ENCODE measurements at places on chromosomes 1 and 21. TPM values are rescaled to one million over a fixed set of nuclear protein-coding genes. Genes with fewer than 3 reads are reported as not detected.

Gene TPTE
- total RNA-seq = not detected

Gene MATN1
- total RNA-seq = not detected

Gene MEGF6
- 7.6 TPM for total RNA-seq

Gene COL9A2
- total RNA-seq = 0.83 TPM

Gene USH2A
- 4.2 TPM for total RNA-seq

Gene SYT11
- 26.3 TPM for total RNA-seq

Gene PDE4DIP
- total RNA-seq = 2,435 TPM

Gene FCRL5
- not detected for total RNA-seq

Gene MAST2
- 79.7 TPM for total RNA-seq

Gene ADAM15
- 59.0 TPM for total RNA-seq

- no peaks in the 10 kb centered on the region for H3K27me3 ChIP-seq
- H3K4me3 ChIP-seq = no peak overlapping the region
- H3K4me1 ChIP-seq = no peaks in the 10 kb centered on the region
- H3K27ac ChIP-seq = no peak overlapping the region
- no peaks in the 10 kb centered on the region for H3K36me3 ChIP-seq
- no peak for DNase-seq
These were observed 52.5 kb downstream of the ANGPTL1 start for GRCh38 chr1:178818416-178818815.

GRCh38 chr1:95116580-95117206 lies 462 bp upstream of the TLCD4 start:
- peaks cover 27% of the 10 kb centered on the region for H3K27me3 ChIP-seq
- peaks cover 14% of the 10 kb centered on the region for H3K4me1 ChIP-seq
- no peaks in the 10 kb centered on the region for H3K36me3 ChIP-seq
- H3K4me3 ChIP-seq = peak overlapping the region; percentile 72
- DNase-seq = peak; percentile 57

DNA sequence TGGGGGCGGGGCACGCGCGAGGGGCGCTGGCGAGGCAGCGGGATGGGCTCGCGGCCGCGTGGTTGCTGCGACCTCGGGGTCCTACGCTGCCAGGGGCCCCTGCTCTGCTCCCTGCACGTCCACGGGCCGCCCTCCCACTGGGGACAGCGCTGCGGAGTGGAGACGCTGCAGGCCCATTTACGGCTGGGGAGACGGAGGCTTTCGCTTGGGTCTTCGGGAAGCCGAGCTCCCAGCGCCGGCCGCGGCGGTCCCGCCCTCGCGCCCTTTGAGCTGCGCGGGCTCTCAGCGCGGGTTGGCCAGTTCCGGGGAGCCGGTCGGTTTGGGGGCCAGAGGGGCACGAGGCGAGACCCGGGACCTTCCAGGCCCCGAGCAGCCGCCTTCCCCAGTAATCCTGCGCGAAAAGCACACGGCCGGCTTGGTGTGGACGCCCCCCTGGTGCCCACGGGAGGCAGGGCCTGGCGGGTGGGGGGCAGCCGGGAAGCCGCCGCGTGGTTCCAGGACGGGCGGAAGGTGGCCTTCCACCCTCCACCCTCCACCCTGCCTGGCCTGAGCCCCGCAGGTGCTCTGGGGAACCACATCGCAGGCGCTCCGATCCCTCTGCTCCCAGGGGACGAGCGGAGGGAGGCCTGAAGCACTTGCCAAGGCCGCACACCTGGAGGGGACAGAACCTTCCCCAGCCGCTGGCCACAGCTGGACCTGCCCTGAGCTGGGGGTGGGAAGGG lies 570 bp upstream of the PEX10 start:
- no peak for DNase-seq
- H3K36me3 ChIP-seq = no peaks in the 10 kb centered on the region

DNA sequence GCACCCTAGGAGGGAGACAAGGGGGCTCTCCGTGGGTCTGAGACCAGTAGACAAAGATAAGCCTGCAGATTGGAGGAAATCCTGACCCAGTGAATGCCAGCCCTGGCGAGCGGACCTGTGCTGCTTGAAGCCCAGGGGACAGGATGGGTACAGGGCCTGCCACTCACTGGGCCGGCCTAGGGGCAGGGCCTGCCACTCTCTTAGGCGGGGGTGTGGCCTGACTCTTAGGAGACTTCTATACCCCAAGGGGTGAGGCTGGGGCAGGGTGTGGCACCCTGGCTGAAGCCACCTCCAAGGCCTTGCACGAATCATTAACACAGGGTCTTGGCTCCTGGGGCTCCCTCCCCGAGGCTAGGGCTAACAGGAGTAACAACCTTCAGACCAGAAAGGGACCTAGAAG lies 30.7 kb downstream of the TRIM62 start:
- H3K36me3 ChIP-seq = no peaks in the 10 kb centered on the region
- peaks cover 19% of the 10 kb centered on the region for H3K4me1 ChIP-seq
- H3K4me3 ChIP-seq = no peak overlapping the region
- DNase-seq = peak; percentile 42
- no peaks in the 10 kb centered on the region for H3K27me3 ChIP-seq
- H3K27ac ChIP-seq = peak overlapping the region; percentile 77

- no peak overlapping the region for H3K4me3 ChIP-seq
- no peaks in the 10 kb centered on the region for H3K27me3 ChIP-seq
- H3K36me3 ChIP-seq = no peaks in the 10 kb centered on the region
- no peak for DNase-seq
- H3K27ac ChIP-seq = no peak overlapping the region
- peaks cover 7% of the 10 kb centered on the region for H3K4me1 ChIP-seq
These were observed 124.2 kb upstream of the HNRNPU start for GRCh38 chr1:244988521-244988920.

DNA sequence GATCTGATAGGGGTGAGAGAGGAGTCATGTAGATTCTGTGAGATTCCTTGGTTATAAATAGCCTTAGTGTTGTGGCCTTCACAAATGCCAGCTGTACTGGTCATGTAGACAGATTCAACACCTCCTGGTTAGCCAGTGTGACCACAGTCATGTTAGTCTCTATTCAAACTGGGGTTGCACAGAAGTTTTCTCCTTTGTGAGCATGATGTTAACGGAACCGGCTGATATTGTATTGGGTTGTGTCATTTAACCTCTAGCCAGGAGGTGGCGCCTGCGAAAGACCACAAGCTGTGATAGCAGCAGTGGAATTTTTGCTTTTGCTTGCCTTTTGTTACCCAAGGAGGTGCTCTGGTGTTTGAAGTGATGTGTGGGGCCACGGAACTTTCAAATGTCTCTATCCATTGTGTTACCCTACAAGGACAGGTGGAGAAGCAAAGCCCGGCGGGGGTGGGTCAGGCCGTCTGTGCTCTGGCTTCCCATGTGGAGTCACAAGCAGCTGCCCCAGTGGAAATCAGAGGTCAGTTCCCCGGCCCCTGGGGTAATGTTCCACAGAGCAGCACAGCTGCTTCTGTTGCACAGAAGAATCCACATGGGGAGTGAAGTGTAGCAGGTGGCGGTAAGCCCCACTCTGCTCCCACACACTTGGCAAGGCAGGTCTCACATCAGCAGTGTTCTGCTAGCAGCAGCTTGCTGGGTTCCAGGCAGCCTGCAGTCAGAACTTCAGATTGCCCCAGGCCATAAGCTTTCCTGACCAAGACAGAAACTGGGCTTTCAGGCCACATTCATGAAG lies 112.6 kb downstream of the ADAMTS1 start:
- no peak overlapping the region for H3K27ac ChIP-seq

DNA sequence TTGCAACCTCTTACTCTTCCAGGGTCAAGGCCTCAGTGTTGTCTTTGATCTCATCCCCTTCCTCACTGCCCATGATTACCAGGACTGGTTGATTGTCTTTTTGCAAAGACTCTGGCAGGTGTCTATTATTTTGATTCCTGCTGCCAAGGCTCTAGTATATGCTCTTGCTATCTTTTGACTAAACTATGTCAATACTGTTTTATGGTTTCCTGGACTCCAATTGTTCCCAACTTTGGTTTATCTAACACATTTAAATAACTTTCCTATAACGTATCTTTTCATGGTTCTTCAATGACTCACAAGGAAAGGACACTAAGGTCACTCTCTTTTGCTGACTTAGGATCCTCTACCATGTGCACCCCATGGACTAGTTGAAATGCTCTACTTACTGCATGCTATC lies 141.5 kb downstream of the PTPRC start:
- H3K27me3 ChIP-seq = no peaks in the 10 kb centered on the region
- no peaks in the 10 kb centered on the region for H3K4me1 ChIP-seq
- H3K4me3 ChIP-seq = no peak overlapping the region
- no peak overlapping the region for H3K27ac ChIP-seq
- H3K36me3 ChIP-seq = no peaks in the 10 kb centered on the region

DNA sequence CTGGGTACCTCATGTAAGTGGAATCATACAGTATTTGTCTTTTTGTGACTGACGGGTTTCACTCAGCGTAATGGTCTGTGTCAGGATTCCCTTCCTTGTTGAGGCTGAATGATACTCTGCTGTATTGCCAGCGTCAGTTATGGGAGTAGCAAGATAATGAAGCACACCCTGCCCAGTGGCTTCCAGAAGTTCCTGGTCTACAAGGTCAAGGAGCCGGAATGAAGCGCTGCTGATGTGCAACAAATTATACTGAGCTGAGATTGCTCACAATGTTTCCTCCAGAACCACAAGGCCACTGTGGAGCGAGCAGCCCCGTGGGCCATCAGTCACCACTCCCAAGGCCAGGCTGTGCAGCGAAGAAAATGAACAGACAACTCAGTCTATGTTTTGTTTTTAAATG lies 24.0 kb upstream of the TDRD10 start:
- no peaks in the 10 kb centered on the region for H3K4me1 ChIP-seq
- no peaks in the 10 kb centered on the region for H3K36me3 ChIP-seq
- no peak overlapping the region for H3K27ac ChIP-seq
- H3K4me3 ChIP-seq = no peak overlapping the region
- no peak for DNase-seq

DNA sequence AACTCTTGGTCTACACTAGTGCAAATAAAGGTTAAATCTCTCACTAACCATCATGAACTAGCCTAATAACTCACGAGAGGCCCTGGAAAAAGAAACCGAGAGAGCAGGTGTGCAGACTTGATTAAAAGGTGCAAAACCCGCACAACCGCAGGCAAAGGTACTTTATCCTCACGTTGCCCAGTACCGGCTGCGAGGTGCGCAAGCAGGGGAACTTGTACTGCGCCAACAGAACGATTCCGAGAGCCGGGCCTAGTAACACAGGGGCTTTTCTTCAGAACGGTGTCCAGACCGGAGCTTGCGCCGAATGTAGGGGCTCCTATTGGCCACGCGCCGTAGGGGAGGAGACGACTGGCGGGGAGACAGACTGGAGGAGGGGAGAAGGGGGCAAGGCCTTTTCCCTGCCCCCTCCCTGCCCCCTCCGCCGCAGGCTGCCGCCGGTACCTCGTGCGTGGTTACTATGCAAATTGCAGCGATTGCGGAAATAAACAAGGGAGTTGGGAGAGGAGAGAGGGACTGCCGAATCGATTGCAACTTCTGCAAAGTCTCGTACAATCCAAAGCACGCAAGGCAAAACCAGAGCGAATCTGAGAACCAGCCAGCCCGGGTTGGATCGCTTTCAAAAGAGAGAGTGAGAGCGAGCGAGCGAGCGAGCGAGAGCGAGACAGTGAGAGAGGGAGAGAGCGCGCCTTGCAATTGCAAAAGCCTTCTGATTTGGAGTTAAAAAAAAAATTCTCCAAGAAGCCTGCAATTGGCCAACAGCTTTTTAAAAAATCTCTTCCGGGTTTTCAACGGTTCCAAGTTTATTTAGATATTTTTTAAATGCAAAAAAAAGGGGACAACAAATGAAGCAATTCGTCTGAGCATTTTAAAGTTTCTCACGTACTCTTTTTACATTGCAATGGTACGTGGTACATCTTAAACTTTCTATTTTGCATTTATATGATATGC lies 5.4 kb upstream of the NFIA start:
- no peaks in the 10 kb centered on the region for H3K36me3 ChIP-seq
- H3K4me1 ChIP-seq = peaks cover 42% of the 10 kb centered on the region
- peak overlapping the region; percentile 54 for H3K4me3 ChIP-seq
- peak overlapping the region; percentile 62 for H3K27ac ChIP-seq
- H3K27me3 ChIP-seq = no peaks in the 10 kb centered on the region

GRCh38 chr1:4120557-4121292 lies 220.7 kb upstream of the C1orf174 start:
- H3K27ac ChIP-seq = no peak overlapping the region
- H3K4me1 ChIP-seq = no peaks in the 10 kb centered on the region
- peaks cover 29% of the 10 kb centered on the region for H3K27me3 ChIP-seq
- DNase-seq = no peak

GRCh38 chr21:44583800-44584147 lies 3.4 kb upstream of the KRTAP10-5 start:
- no peaks in the 10 kb centered on the region for H3K4me1 ChIP-seq
- no peaks in the 10 kb centered on the region for H3K36me3 ChIP-seq
- DNase-seq = no peak
- H3K27me3 ChIP-seq = no peaks in the 10 kb centered on the region
- no peak overlapping the region for H3K27ac ChIP-seq
- H3K4me3 ChIP-seq = no peak overlapping the region

DNA sequence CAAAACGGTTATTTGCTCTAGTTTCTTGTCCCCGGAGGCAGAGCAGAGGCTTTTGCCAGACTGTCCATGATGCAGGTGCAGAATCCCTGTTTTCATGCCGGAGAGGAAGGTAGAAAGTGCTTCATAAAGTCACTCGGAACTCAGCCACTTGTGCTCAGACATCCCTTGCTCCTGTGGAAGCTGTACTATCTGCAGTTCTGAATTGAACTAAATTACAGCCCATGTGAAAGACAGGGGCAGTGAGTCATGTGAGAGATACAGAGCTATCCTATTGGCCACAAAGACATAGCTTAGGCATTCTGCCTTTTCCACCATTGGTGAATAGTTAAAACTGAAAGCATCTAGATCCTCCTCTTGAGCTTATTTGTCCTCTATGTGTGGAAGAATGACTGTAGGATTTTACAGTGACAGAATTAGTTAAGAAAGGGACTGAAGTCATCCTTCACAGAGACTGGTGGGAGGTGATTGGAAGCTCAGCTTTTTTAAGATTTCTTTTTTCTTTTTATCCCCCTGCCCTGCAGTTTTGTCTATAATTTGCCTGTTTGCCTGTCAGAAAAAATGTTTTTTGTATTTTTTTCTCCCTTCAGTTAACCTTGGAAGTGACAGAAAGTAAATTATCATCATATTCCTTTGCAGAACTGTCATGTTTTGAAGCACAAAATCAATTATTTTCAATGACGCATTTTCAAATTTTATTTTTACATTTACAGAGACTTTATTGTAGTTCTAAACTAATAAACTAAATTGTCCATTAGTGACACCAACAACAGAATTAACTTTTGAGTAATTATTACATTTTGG lies 298.6 kb downstream of the PTPRC start:
- peak overlapping the region; percentile 78 for H3K27ac ChIP-seq
- H3K27me3 ChIP-seq = no peaks in the 10 kb centered on the region
- H3K36me3 ChIP-seq = no peaks in the 10 kb centered on the region

- no peak overlapping the region for H3K27ac ChIP-seq
- H3K27me3 ChIP-seq = no peaks in the 10 kb centered on the region
- no peaks in the 10 kb centered on the region for H3K4me1 ChIP-seq
- no peak overlapping the region for H3K4me3 ChIP-seq
- no peaks in the 10 kb centered on the region for H3K36me3 ChIP-seq
These were observed 244.7 kb upstream of the FGGY start for GRCh38 chr1:59052166-59052590.

- no peak overlapping the region for H3K4me3 ChIP-seq
- DNase-seq = no peak
- no peaks in the 10 kb centered on the region for H3K27me3 ChIP-seq
- no peaks in the 10 kb centered on the region for H3K36me3 ChIP-seq
- H3K4me1 ChIP-seq = no peaks in the 10 kb centered on the region
These were observed 197.4 kb downstream of the LBR start for GRCh38 chr1:225230483-225230882.

GRCh38 chr1:236292425-236292824 lies 10.7 kb upstream of the ERO1B start:
- no peak overlapping the region for H3K4me3 ChIP-seq
- H3K27ac ChIP-seq = no peak overlapping the region
- DNase-seq = no peak
- H3K4me1 ChIP-seq = no peaks in the 10 kb centered on the region
- no peaks in the 10 kb centered on the region for H3K27me3 ChIP-seq

Data from heart left ventricle (tissue), 16 donors.